ENCODE measurements at places on chromosomes 2 and 18.

DNA sequence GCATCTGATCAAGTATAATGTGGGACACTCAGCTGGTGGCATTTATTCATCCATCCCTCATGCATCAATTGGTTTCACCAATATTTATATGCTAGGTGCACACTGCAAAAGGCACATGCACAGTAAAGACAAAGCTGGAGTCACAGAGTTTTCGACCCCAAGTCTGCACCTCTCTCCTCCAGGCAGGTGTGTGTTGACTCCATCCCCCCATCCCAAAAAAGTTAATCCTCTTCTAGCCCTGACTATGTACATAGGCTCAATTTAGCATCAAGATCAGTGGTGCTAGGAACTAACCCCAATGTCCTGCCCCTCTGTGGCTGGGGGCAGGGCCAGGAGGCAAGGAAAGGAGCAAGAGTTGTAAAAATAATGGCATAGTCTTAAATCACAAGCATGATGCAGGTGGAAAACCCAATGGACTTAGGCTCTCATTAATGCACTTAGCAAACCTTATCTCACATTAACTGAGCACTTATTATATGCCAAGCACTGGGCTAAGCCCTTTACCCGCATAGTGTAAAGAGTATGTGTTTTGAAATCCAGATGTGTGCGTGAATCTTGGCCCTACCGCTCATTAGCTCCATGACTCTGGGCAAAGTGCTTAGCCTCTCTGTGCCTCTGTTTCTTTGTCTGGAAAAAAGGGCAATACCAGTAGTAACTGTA, 3.1 kb downstream of the EVA1A start:
- no peak for DNase-seq

- DNase-seq, result no peak
Observed at GRCh38 chr2:63862806-63863205, 21.1 kb downstream of the UGP2 start.

DNA sequence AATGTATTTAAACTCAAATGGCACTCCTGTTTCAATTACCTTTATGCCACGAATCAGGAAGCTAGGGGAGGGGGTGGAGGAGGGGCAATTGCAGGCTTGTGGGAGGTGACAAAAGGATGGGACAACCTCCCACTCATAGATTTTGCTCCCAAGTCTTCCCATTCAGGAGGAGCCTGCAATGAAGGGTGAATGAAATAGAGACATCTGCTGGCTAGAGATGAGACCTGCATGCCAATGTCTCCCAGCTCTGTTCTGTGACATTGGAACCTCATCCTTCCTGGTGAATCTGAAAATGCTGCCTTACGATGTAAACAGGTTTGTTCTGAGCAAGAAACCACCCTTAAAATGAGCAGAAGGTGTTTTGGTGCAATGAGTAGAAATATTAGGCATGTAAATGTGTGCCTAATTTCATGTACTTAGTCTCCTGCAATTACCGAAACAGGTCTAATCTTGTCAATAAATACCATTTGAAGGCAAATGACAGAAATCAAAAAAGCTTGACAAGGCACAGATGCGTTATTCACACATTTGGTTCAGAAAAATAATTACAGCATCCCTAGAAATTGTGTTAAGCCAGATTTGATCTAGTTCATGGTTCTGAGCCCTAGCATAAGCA, 2.7 kb upstream of the PID1 start:
- DNase-seq, result no peak

DNA sequence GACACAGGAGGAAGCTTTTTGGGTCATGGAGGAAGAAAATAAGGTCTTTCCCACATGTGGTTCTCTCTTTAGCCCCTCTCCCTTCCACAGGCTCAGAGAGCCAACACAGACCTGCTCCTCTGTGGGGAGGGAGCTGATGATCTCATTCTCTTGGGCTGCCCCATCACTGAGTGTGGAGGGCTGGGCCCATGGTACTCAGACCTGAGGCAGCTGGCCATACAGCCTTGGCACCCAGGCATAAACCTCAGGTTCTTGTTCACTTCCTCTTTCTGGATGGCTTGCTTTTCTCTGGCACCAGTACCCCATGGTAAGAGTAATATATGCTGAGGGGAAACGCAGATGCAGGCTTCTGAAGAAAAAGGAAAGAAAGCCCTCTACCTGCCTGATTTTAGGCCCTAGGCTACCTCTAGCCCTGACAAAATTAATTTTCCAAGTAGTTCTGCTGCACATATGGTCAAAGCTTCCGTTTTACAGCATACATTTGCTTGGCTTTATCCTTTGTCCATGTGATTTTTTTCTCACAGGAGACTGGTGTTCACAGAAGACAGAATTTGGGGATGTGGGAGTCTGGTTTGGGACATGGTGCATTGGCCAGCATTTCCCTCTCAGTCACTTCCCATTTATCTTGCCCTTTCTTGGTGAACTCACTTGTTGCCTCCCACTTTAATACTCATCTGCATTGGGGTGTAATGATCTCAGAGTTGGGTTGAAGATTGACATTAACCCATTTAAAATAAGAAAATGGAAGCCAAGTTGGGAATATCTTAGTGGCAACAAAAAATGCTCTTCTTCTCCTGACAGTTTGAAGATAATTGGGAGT, 11.1 kb downstream of the DHRS9 start:
- no peak for DNase-seq

DNA sequence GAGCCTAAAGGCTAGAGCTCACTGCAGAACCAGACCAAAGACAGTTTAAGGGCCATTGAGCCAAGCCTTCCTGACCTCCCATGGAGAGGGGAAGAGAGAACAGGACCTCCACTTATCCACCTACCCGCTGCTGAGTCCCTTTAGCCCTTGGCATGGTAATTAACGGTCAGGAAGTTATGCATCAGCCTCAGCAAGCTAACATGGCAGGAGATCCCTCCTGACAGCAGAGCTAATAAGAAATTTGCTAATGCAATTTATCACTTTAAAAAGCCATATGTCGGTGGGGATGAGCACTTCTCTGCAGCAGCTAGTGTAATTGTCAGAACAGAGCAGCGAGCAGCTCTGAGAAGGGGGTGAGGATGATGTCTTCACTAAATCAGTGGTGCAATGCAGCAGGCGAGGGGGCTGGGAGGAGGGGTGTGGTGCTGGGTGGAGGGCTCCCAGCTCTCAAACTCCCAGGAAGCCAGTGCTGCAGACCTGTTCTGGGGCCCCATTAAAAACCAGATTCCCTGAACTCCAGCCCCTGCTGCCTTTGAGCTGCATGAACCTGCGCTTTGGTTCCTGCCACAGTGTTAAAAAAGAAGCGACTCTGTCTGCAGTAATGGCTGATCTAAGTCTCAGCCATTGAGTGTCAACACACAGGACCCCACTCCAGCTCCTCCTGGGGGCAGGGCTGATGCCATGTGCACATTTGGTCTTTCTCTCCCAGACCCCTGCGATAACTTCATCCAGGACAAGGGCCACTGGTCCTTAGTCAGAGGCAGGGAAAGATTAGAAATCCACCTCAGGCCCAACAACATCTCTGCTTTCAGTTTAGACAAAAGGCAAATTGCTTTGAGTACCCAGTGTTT, 84.2 kb upstream of the STPG4 start:
- no peak for DNase-seq

GRCh38 chr2:11296401-11296800, 48.0 kb downstream of the ROCK2 start:
- DNase-seq, result no peak

DNA sequence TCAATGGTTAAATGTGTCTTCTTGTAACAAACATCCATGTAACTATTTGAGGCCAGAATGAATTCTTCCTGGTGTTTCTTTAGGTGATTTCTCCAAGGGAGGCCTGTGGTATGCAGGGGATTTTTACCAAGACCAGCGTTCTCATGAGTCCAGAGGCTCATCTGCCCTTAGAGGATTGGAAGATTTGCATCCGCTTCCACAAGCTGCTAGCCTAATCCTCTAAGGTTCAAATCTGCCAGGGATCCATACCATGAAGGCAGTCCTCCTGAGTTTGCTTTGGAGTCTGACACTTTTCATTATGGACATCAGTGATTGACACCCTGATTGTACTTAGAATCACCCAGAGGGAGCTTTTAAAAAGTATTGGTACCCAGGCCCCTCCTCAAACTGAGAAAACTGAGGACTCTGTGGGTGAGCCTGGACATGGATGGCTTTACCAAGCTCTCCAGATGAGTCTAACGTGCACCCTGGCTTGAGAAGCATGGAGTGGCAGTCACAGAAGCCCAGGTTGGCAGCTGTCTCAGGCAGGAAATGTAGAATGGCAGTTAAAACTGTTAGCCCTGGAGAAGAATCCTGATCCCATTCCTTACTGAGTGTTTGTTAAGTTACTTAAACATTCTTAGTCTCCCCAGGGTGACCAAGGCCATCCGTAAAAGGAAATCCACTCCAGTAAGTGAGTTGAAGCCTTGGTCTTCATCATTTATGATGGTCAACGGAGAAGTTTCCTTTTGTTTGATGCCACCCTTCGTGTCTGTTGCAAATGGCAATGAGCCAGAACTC, 95.3 kb upstream of the RMDN2 start:
- DNase-seq, result no peak

- DNase-seq, result no peak
Observed at GRCh38 chr2:54079331-54079730, 36.1 kb upstream of the ACYP2 start.

DNA sequence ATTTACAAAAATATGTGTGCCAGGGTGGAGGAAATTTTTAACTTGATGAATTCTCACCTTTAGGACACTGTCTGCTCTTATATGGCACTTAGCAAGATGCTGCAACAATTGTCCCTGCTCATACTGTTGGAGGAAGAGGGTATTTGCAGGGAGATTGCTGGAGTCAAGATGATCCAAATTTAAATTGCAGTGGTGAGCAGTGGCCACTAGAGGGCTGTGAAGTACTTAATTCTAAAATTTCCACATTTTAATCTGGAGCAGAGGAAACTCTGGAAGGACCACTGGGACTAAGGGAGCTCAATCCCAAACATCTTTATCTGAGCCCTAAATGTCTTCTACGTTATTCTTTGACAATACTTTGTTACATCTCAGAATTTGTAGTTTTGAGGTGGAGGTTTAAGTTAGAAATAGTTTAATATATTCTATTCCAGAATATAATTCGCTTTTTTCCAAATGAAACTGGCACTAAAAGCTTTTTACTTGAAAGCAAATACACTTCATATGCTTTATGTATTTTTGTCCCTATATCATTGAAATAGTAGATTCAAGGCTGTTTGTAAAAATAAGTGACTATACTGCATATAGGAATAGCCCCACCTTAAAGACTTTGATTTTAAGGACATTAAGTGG, 33.0 kb upstream of the PTH2R start:
- DNase-seq, result no peak

GRCh38 chr2:222693837-222694236, 22.4 kb downstream of the MOGAT1 start:
- no peak for DNase-seq

DNA sequence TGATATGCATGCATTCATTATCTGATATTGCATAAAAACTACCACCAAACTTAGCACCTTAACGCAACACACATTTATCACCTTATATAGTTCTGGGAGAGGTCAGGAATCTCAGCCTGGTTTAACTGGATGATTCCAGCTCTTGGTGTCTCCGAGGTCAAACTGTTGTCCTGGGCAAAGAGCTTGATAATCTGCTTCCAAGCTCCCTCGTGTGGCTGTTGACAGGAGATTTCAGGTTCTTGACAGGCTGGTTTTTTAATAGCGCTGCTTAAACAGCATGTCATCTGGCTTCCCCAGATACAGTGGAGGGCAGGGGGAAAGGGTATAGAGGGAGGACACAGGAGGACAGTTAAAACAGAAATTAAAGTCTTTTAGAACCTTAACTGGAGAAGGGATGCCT, 785.0 kb downstream of the CNTNAP5 start:
- no peak for DNase-seq

DNA sequence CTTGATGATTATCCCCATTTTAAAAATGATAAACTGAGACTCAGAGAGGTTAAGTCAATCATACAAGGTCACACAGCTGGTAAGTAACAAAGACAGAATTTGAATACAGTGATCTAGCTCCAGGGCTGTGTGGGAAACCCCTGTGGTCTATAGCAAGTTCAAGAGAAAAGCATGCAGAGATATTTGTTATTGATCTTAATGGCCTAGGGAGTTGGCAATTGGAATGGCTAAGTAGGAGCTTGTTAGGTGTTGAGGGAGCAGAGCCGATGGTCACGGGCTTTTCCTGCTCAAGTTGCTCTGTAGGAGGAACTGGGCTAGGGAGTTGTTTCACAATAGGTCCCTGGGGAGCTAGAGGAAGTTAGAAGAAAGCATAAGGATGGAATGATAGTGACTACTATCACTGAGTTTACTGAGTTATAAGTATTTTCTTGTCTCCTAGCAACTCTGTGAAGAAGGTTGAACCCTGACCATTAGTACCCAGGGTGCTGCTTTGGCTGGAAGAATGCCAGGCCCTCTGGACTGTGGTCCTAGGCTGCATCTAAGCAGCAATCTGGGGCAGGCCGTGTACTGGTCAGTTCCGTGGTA, 30.0 kb downstream of the RNF125 start:
- no peak for DNase-seq

GRCh38 chr2:62412347-62412742, 93.7 kb downstream of the TMEM17 start:
- DNase-seq, result no peak

- DNase-seq, result no peak
Observed at GRCh38 chr2:138689705-138690104, 90.5 kb downstream of the NXPH2 start.

DNA sequence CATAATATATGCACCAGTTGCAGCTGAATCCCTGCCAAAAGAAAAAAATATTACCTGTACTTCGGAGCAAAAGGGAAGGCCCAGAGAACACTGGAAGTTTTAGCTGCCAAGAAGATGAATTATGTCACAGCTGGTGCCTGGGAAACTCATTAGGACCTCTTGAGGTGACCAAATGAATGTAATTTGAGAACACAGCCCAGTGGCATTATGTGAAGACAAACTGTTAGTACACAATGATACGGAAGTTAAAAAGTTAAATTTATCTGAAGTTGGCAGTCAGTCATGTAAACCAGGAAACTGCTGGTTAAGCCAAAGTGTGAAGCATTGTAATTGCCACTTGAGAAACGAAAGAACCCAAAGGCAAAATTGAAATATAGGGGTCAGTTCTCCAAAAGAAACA, 80.7 kb downstream of the EML4 start:
- no peak for DNase-seq

DNA sequence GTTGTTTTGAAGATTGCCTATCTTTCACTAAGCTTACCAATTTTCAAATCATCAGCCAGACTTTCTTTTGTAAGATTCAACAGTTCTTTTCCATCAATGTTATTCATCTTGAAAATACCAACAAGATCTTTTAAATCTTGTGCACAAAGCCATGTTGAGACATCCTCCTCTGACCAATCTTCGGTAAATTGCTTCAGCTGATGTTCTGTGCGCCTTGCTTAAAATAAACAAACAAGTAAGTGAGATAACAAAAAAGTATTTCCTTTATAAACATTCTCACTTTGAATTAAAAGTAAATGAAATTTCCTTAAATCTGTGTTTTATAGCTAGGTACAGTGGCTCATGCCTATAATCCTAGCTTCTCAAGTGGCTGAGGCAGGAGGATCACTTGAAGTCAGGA, 30.3 kb downstream of the WDSUB1 start:
- no peak for DNase-seq

Data from stimulated activated CD8-positive, alpha-beta memory T cell treated with anti-CD3 and anti-CD28 coated beads, Interleukin-4, amount 100 ng/mL, for 4 hours (primary cell).